Astrocyte (in vitro differentiated cells and primary cell): ENCODE measurements at places on chromosomes 12 and 14. TPM values are rescaled to one million over a fixed set of nuclear protein-coding genes. Genes with fewer than 3 reads are reported as not detected.

LAG3 gene
- total RNA-seq: 2.0 TPM in 2 replicates

TSHR gene
- not detected in 2 replicates for total RNA-seq

ERH gene
- total RNA-seq: 233 and 255 TPM in 2 replicates

GALNT16 gene
- total RNA-seq: 6.2 and 6.3 TPM in 2 replicates

PCED1B gene
- total RNA-seq: 1.8 and 2.4 TPM in 2 replicates

B4GALNT1 gene
- 2.5 and 2.6 TPM in 2 replicates for total RNA-seq

TRHDE gene
- 0.87 and 1.4 TPM in 2 replicates for total RNA-seq

GLI1 gene
- 5.8 and 6.8 TPM in 2 replicates for total RNA-seq
